Iris pigment epithelial cell (primary cell): ENCODE measurements at places on chromosomes 3 and 15.

- DNase-seq = no peak
These were observed 14.1 kb downstream of the ZDHHC3 start for GRCh38 chr3:44961888-44962287.

DNA sequence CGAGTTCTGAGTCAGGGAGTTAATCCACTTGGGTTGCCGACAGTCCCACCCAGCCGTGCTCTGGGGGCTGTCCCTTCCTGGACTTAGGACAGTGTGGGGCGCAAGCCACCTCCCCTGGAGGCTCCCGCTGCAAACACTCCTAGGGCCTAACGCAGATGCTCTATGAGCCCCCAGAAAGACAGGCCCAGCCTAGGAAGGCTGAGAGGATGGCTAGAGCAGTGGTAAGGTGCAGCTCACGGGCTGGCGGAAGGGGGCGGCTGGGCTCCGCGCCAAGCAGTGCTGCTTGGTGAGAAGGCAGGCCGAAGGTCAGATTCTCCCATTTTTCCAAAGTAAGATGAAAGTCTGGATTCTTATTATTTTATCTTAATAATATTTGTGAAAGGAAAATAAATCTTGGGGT lies 84.6 kb upstream of the ALDH1L1 start:
- no peak for DNase-seq

DNA sequence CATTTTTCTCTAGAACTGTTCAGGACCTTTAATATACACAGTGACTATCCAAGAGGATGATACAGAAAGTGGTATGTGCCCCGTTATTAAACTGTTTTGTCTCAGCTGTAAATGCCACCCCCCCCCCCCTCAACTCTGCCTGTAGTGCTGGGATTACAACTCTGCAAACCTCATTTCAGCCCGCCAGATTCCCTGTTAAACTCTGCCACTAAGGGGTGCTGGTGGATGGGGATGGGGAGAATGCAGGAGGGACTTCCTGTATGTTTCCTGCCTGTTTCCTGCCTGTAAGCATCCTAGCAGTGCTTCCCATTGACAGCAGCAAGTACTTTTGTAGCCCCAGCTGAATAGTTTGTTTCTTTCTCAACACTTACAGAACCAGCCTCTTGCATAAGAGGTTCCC lies 301.7 kb upstream of the RORA start:
- DNase-seq = no peak

DNA sequence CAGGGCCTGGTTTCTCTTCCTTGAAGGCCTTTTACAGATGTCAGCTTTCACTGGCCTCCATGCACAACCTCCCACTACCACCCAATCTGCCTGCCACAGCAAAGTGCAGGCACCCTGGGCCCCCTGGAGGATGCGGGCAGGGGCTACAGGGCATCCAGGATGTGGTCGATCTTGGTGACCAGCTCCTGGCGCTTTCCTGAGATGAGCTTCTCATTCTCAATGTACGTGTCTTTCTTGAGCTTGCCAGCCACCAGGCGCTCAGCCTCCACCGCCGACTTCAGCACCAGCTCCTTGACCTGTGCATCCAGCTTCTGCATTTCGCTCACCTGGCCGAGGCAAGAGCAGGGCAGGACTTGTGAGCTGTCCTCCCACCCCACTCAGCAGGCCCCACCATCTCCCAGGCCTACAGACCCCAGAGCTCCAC lies 30.3 kb downstream of the RPN1 start:
- no peak for DNase-seq

- no peak for DNase-seq
These were observed 96.7 kb downstream of the LRTM1 start for GRCh38 chr3:54831112-54831511.

GRCh38 chr15:67105065-67105951 lies 39.9 kb downstream of the SMAD3 start:
- peak; percentile 98 for DNase-seq

DNA sequence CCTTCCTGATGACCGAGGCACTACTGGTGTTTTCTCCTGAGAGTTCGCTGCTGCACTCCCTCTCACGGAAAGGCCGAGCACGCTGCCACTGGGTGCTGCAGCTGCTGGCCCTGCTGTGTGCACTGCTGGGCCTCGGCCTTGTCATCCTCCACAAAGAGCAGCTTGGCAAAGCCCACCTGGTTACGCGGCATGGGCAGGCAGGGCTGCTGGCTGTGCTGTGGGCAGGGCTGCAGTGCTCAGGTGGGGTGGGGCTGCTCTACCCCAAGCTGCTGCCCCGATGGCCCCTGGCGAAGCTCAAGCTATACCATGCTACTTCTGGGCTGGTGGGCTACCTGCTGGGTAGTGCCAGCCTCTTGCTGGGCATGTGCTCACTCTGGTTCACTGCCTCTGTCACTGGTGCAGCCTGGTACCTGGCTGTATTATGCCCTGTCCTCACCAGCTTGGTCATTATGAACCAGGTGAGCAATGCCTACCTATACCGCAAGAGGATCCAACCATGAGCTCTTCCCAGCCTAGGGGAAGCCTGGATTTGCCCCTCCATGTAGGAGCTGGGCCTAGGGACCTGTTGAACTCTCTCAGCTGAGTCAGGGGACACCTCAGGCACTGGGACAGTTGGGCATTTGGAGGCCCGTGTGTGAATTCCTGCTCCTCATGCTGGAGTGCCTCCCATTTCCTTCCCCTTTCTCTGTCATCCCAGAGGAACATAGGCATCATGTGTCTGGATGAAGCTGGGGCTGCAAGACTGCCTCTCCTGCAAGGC lies 2.8 kb downstream of the CYB561D2 start:
- no peak for DNase-seq

DNA sequence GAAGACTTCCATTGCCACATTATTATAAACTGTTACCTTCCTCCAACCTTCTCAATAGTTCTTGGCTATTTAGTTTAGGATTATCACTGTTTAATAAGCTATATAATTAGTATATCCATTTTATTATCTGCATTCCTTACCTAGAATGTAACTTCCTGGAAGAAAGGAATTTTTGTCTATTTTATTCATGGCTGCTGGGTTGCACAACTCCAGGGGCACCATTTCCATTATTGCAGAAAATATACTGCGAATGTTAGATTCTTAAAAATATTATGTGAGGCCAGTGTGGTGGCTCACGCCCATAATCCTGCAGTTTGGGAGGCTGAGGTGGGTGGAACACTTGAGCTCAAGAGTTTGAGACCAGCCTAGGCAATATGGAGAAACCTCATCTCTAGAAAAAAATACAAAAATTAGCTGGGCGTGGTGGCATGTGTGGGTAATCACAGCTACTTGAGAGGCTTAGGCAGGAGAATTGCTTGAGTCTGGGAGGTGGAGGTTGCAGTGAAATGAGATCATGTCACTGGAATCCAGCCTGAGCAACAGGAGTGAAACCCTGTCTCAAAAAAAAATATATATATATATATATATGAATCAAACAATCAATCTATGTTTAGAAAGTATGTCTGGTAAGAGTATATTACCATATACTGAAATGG lies 19.9 kb downstream of the CLDN1 start:
- DNase-seq = peak; percentile 71

GRCh38 chr3:154177406-154177805 lies 56.2 kb downstream of the ARHGEF26 start:
- DNase-seq = no peak

DNA sequence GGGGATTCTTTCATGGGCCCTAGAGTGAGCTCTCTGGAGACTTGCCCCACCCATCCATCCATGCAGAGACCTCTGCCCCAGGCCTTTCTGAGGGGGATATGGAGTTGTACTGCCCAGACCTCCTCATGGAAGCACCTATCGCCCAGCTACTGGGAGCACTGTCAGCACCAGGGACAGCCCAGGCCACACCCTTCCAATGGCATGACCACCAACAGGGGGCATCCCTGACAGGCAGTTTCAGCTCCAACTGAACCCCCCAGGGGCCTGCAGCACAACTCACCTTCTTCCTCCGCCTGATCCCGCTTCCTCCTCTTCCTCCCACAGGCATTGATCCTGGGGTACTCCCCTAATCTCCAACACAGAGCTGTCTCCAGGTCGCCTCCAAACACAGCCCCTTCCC lies 21.8 kb downstream of the MRPS11 start:
- no peak for DNase-seq

GRCh38 chr3:14780927-14781507 lies 37.7 kb upstream of the FGD5 start:
- peak; percentile 63 for DNase-seq
